ENCODE measurements at places on chromosomes 3 and 15.

- no peak for DNase-seq
These were observed 293.3 kb downstream of the MEX3B start for GRCh38 chr15:81752546-81752942.

- no peak for DNase-seq
These were observed 49.4 kb upstream of the CCDC174 start for GRCh38 chr3:14602006-14602803.

DNA sequence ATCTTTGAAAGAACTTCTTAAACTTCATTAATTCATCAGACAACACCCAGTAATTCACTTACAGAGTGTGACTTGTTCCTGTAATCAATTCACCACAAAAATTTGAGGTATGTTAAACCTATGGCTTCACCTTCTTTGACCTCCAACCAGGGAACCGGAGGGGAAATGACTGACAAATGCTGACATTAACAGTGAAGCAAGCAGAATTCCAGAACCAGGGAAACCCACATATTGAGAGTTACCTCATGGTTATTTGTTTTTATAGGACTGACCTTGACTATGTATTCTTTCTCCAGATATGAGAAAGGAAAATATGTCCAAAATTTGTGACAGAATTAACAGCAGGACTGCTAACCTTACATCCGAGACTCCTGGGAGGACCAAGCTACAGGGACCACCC is 2.7 kb downstream of the P3H2 start:
- DNase-seq = peak; percentile 47

- DNase-seq = no peak
These were observed 9.4 kb downstream of the ZSCAN29 start for GRCh38 chr15:43361313-43361903.

DNA sequence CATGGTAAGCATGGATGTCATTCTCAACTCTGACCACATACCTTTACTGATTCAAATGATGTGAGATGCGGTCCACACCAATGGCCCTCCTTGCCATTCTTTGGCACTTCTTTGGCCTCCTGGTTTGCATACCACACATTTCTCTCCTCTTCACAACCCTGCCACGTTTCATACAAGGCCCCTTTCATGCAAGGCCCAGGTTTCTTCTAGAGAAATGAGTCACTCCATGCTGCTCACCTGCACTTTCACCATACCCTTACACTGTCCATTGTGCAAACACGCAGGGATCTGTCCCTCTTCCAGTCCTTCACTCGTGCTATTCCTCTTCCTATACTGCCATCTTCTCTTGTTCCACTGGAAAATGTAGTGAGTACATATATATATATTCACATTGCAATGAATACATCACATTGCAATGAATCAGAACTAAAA is 24.4 kb upstream of the SLC24A5 start:
- no peak for DNase-seq

DNA sequence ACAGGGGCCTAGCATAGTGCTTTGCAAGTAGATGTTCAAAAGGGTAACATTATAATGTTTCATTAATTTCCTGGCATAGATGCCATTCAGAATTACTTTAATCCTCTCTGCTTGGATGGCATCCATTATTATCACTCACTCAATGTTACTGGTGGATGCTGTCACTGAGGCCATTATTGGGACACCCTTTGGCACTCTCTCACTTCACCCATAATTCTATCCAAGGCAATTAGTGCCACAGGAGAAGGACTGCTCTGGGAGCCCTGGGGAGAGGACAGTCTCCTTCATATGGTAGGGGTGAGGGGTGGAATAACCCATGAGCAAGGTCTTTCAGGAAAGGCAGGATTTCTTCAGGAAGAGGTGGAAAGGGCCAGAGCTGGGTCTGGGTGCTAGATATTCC is 28.7 kb upstream of the SLC28A1 start:
- DNase-seq = no peak
